ENCODE measurements at places on chromosomes 1 and 21.

- DNase-seq: no peak
Measured at GRCh38 chr1:11499601-11500331, 20.8 kb downstream of the DISP3 start.

GRCh38 chr1:67174716-67175284 is 8.5 kb downstream of the IL23R start:
- no peak for DNase-seq

- no peak for DNase-seq
Measured at GRCh38 chr1:4648657-4649056, 5.8 kb upstream of the AJAP1 start.

DNA sequence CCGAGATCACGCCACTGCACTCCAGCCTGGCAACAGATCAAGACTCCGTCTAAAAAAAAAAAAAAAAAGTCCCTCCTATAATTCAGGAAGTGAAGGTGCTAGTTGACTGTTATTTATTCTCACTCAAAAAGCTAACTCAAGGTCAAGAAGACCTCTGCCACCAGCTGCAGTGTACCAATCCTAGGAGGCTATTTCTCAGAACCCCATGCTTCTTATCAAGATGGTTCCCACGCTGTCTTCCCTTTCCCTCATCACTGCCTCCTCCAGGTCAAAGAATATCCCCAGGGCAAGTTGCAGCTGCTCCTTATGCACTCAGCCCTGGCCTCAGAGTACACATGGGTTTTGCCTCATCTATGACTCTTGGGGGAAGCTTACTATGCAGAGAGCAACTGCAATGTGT is 53.6 kb downstream of the RERE start:
- DNase-seq: no peak

DNA sequence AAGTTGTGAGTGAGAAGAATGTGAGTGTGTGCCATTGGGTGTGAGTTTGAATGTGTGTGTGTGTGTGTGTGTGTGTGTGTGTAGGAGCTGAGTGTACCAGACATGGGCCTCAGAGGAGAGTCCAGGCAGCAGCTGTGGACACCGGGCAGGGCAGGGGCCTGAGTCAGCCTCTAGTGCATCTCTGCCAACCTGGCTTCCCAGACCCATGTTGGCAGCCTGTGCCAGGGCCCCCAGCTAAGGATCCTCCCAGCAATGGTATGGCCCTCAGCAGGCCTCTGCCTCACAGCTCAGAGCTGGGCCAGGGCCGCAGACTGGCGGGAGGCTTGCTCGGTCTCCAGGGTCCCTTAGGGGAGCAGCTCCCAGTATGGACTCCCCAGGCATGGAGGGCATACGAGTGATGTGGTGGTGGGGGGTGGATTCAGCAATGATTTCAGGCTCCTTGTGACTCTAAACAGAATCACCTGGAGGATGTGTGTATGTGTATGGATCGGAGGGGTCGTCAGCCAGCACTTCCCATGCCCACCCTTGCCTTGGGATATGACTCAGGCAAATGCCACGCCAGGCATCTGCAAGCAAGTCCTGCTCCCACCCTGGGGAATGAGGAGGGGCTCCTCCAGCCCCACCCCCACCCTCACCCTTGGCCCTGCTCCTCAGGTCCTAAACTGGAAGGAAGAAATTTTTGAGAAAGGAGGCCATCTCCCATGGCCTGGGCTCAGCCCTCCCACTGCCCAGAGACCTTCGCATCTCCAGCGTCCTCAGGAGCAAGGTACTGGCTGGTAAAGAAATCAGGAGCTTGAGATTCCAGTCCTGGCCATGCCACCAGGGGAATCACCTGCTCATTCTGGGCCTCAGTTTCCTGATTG is 1.8 kb upstream of the FOXO6 start:
- peak; percentile 22 for DNase-seq

DNA sequence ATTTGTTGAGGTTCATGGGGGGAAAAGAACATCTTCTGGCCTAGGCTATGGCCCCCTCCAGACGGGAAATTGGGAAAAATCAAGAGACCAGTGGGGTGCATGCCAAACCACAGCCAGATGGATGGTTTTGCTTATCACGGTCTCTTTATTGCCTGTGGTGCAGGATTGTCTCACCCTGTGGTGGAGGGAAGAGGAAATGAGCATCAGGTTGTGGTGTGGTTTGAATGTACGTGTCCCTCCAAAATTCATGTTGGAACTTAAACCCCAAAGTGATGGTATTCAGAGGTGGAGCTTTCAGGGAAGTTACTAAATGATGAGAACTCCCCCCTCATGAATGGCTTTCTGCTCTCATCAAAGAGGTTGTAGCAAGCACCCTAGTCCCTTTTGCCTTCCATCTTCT is 525.7 kb downstream of the NPHP4 start:
- DNase-seq: no peak

DNA sequence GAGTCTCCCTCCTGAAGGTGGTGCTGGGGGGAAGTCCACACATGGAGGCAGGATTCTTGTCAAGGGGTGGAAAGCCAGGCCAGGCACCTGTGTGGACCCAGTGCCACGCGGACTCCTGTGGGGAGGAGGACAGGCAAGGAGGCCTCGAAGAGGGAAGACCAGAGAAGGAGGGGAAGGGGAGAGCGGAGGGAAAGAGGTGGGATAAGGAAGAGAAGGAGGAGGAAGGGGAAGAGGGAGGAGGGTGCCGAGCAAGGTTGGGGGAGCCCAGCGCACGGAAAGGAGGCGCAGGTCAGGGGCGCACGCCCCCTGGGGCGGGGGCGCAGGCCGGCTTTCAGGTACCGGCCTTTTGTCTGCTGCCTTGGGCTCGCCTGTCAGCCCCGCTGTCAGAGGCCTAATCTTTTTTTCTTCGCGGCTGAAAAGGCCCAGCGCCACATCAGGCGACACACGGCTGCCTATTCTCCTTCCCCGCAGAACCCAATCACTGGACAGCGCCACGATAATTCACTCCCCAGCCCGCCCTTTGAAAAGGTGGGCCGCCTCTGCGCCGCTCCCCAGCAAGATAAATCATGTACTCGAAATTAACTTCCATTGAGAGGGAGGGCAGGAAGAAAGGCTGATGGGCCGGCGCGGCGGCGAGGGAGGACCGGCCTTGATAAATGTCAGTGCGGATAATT is 42.5 kb downstream of the PRDM16 start:
- DNase-seq: no peak

- peak; percentile 6 for DNase-seq
Measured at GRCh38 chr1:98468111-98468717, 193.3 kb upstream of the SNX7 start.

DNA sequence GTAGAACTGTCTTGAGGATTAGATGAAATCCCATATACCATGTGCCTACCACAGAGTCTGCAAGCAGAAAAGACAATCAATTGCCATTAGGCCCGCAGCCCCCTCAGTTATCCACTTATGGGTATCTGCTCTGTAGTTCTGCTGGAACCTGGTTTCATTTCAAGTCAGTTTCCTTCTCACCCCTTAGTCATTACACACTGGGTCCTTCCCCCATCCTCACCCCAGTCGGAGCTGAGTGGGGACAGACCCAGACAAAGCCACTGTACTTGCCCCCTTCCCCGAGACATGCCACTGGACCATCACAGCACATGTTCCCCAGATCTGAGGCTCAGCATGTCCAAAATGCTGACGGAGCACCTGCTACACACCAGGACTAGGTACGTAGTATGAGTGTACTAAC is 21.2 kb downstream of the PGLYRP3 start:
- DNase-seq: no peak

GRCh38 chr1:19178734-19179398 is 31.2 kb downstream of the UBR4 start:
- DNase-seq: no peak

GRCh38 chr21:25551569-25551968 is 55.7 kb downstream of the MRPL39 start:
- DNase-seq: no peak

DNA sequence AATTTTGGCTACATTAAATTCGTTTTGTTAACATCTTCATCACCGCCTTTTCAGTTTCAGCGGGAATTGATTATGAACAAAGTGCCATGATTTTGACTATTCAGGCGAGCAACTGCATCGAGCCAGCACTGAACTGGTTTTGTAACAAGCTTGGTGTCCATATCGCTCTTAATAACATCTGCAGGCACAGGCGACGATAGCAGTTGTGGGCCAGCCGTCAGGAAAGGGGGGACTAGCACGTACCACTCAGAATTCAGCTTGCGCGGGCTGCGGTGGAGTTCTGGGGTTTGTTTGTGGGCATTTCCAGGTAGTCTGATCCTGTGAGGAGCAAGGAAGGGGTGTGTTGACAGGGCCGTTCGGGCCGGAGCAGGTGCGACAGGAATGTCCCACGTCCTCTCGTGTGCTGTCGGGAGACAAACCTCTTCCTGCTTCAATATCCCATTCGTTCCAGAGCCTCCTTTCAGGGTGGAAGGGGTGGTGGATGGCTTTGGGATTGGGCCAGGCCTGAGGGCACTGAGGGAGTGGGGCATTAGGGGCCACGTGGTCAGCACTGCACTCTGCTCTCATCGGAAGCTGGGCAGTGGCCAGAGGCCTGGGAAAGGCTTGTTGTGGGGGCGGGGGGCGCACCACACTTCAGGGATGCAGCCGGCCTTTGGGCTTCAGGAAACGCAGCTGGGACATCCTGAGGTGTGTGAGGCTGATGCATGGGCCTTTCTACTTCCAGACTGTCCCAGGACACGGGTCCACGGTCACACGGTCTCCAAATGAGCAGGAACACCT is 39.1 kb downstream of the SKI start:
- no peak for DNase-seq

DNA sequence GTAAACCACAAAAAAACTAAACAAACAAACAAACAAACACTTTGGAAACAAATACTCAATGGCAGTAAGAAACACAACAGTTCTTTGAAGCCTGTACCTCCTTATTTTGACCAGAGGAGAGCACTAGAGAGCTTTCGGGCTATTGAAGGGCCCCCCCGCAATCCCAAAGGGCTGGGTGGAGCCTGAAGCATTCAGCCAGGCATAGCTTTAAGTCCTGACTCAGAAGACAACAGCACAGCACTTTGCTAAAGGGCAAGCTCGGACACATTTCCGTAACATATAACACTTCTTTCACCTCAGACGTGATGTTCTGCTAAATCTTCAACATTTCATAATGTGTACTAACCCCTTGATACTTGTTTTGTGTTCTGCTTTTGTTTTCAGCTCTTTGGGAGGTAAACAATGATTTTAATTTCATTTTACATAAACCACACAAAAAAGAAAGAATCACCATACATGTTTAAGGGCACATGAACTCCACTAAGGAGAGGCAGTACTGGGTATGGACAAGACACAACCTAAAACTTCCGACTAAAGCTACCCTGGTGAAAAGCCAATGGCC is 9.7 kb upstream of the SHCBP1L start:
- peak; percentile 85 for DNase-seq

- peak; percentile 76 for DNase-seq
Measured at GRCh38 chr1:43763497-43763973, 56.2 kb downstream of the ST3GAL3 start.

GRCh38 chr1:156172696-156173470 is 19.5 kb downstream of the SEMA4A start:
- DNase-seq: no peak

- no peak for DNase-seq
Measured at GRCh38 chr1:228900886-228901392, 165.7 kb downstream of the RHOU start.

DNA sequence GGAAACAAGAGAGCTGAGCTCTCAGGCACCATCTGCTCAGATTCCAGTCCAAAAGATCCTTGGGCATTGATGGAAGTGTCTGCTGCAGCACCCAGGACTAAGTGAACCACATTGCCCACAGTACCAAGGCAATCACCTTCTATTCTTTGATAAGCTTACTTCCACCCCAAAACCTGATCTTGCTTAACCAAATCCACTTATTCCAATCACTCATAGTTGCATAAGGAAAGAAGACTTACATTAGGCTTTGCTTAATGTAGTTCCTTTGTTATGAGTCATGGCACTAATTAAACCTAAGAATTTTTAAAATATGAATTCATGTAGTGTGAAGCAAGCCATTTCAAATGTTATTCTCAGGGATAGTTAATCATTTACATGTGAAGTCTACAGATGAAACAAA is 84.5 kb downstream of the UCHL5 start:
- DNase-seq: no peak

DNA sequence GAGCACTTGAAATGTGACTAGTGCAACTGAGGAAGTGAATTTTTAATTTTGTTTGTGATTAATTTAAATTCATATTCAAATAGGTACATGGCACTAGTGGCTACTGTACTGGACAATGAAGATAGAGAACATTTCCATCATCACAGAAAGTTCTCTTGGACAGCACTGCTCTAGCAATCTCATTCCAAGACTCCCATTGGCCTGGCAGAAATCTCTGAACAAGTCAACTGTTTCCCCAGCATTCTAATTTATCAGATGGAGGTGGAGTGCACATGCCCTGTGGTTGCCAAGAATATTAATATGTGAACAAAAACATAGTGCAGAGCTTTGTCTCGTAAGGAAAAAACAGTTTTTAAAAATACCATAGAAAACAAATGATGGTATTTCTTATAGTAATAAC is 81.3 kb downstream of the CLIC4 start:
- DNase-seq: no peak

- peak; percentile 70 for DNase-seq
Measured at GRCh38 chr21:45323487-45324311, 36.0 kb upstream of the POFUT2 start.

DNA sequence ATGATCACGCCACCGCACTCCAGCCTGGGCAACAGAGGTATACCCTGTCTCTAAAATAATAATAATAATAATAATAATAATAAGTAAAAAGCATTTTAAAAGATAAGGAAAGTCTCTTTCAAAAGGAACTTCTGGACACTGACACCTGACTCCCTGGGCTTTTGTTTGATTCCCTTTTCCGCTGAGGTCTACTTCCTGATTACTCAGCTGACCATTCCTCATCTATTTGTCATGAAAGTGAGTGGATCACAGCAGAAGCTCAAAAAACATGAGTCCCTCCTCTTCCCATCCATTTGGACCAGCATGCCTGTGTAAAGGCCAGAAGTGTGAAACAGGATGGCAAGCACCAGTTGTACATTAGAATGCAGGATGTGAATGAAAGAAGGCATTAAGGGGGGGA is 61.1 kb upstream of the FBXO28 start:
- DNase-seq: peak; percentile 58

GRCh38 chr1:11042995-11043874 is 3.8 kb downstream of the MASP2 start:
- DNase-seq: no peak

- peak; percentile 27 for DNase-seq
Measured at GRCh38 chr1:197776351-197777105, 1.2 kb upstream of the DENND1B start.

GRCh38 chr1:203768256-203768655 is 3.3 kb downstream of the LAX1 start:
- DNase-seq: no peak

GRCh38 chr21:44854391-44854663 is 19.2 kb downstream of the PTTG1IP start:
- DNase-seq: no peak

DNA sequence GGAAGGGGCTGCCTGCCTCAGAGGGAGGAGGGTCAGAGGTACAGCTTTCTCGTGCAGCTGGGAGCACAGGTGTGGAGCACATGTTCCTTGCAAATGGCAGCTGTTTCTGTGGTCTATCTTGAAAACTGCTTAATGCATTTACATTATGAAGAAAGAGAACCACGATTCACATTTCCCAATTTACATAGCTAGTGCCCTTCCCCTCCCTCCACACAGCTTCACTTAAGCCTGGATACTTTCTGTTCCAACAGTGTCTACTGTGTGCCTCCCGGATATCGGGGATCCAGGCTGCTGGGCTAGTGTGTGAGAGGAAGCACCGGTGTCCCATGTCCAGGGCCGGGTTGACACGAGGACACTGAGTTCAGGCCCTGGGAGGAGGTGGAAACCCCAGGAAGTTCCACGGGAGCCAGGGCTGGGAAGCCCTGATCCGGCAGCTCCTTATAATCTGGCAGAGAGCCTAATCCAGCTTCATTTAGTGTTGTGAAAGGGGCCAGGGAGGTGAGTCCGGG is 31.6 kb downstream of the TMCC2 start:
- DNase-seq: no peak

Data from hepatic stellate cell (primary cell).